ENCODE measurements at places on chromosomes 5 and 9.

- peaks cover 5% of the 10 kb centered on the region for H3K36me3 ChIP-seq
- H3K27ac ChIP-seq, result peak overlapping the region; percentile 41
- H3K27me3 ChIP-seq, result no peaks in the 10 kb centered on the region
- DNase-seq, result no peak
- H3K4me3 ChIP-seq, result no peak overlapping the region
- H3K4me1 ChIP-seq, result peaks cover 42% of the 10 kb centered on the region
Measured at GRCh38 chr9:35566417-35566816, 38.6 kb upstream of the TESK1 start.

GRCh38 chr9:89139455-89139854 is 39.2 kb downstream of the SHC3 start:
- peak overlapping the region; percentile 15 for H3K27ac ChIP-seq
- H3K36me3 ChIP-seq, result no peaks in the 10 kb centered on the region
- DNase-seq, result no peak
- H3K27me3 ChIP-seq, result no peaks in the 10 kb centered on the region
- H3K4me1 ChIP-seq, result peaks cover 20% of the 10 kb centered on the region

- H3K4me1 ChIP-seq, result peaks cover under 1% of the 10 kb centered on the region
- H3K36me3 ChIP-seq, result peaks cover 22% of the 10 kb centered on the region
- no peak for DNase-seq
- H3K27me3 ChIP-seq, result no peaks in the 10 kb centered on the region
Measured at GRCh38 chr9:130095872-130096271, 42.2 kb downstream of the GPR107 start.

DNA sequence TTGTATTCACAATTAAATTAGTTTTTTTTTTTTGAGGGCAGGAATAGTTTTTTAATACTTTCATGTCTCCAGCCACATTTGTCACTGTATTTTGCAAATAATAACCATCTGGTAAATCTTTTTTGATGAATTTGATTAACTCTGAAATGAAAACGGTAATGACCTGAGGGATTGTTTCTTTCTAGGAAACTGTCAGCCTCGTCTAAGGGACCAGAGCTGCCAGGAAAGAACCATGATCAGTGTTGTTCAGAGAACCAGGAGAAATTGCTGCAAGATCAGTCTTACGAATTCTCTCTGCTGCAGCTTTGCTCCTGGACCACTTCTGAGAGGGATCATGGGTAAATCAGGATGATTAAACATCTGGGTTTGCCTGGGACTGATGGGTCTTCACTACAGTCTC is 114.5 kb upstream of the TAF11L2 start:
- no peak for DNase-seq
- H3K36me3 ChIP-seq, result no peaks in the 10 kb centered on the region
- H3K4me3 ChIP-seq, result no peak overlapping the region

DNA sequence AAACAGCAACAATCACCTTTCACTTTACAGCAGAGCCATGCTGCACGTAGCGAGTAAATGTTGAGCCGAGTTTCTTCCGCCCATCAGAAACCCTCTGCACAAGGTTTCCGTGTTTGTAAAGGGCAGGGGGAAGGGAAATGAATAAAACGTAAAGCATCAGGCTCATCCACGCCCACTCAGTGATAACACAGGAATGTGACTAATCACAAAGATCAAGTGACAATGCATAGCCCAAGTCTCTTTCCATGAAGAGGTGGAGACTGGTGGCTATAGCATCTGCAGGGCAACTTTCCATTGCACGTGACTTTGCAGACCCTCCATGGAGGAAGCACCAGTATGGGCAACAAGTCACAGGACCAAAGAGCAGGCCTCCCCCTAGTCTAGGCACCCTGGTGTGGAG is 56.6 kb downstream of the CAMSAP1 start:
- no peaks in the 10 kb centered on the region for H3K27me3 ChIP-seq
- H3K4me1 ChIP-seq, result no peaks in the 10 kb centered on the region
- DNase-seq, result no peak
- no peak overlapping the region for H3K4me3 ChIP-seq
- H3K36me3 ChIP-seq, result peaks cover 10% of the 10 kb centered on the region

DNA sequence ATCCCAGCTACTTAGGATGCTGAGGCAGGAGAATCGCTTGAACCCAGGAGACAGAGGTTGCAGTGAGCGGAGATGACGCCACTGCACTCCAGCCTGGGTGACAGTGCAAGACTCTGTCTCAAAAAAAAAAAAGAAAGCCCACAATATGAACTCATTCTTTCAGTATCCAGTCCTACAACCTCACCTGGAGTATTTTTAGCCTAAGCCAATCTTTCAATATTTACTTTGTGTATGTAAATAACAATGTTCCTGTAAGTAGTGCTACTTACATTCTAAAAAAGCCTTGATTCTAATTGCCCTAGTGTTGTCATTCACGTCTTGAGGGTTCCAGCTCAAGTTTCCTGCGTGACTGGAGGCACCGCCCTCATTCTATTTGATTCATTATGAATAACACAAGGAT is 62.0 kb downstream of the BHMT start:
- no peak overlapping the region for H3K27ac ChIP-seq
- no peaks in the 10 kb centered on the region for H3K27me3 ChIP-seq
- DNase-seq, result no peak
- H3K36me3 ChIP-seq, result peaks cover 2% of the 10 kb centered on the region

DNA sequence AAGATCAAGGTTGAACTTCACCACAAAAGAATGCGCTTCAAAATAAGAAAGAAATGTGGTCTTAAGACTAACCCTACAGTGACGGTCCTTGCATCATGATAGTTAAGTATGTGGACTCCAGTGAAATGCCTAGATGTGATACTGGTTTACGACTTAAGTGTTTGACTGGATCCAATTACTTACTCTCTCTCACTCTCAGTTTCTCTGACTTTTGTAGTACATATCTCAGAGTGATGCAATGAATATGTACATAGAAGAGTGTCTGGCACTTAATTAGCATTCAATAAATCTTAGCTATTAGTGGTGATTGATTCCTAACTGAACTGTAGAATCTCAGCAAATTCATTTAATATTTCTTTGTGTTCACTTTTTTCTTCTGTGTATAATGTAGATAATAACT is 411.7 kb upstream of the ITGA1 start:
- no peak for DNase-seq
- no peak overlapping the region for H3K4me3 ChIP-seq
- H3K4me1 ChIP-seq, result no peaks in the 10 kb centered on the region
- H3K27ac ChIP-seq, result no peak overlapping the region

DNA sequence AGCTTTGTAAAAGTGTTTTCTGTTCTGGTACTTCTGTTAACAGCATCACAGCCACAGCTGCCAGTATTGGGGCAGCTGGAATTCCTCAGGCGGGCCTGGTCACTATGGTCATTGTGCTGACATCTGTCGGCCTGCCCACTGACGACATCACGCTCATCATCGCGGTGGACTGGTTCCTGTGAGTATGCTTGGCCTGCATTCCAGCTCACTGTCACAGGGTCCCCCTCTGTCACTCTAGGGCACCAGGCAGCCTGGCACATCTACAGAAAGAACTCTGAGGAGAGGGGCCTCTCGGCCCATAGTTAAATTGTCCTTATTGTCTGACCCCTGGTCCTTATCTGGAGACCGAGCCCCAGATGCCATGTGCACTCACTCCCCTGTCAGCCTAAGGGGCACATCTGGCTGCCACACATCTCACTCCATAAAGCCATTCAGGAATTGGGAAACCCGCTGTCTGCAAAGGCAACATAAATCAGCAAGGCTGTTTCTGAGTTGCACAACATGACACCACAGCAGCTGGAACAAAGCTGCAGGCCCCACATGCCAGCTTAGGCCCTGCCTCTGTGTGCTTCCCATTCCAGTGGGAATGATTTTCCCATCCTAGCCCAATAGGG is 77.5 kb downstream of the SLC1A3 start:
- no peak for DNase-seq
- no peaks in the 10 kb centered on the region for H3K4me1 ChIP-seq
- no peaks in the 10 kb centered on the region for H3K27me3 ChIP-seq
- no peak overlapping the region for H3K4me3 ChIP-seq
- no peak overlapping the region for H3K27ac ChIP-seq
